NCI-H2107 (cell line): ENCODE measurements at places on chromosomes 7 and 10.

- no peak for DNase-seq
Measured at GRCh38 chr10:35928748-35929147, 286.7 kb upstream of the FZD8 start.

DNA sequence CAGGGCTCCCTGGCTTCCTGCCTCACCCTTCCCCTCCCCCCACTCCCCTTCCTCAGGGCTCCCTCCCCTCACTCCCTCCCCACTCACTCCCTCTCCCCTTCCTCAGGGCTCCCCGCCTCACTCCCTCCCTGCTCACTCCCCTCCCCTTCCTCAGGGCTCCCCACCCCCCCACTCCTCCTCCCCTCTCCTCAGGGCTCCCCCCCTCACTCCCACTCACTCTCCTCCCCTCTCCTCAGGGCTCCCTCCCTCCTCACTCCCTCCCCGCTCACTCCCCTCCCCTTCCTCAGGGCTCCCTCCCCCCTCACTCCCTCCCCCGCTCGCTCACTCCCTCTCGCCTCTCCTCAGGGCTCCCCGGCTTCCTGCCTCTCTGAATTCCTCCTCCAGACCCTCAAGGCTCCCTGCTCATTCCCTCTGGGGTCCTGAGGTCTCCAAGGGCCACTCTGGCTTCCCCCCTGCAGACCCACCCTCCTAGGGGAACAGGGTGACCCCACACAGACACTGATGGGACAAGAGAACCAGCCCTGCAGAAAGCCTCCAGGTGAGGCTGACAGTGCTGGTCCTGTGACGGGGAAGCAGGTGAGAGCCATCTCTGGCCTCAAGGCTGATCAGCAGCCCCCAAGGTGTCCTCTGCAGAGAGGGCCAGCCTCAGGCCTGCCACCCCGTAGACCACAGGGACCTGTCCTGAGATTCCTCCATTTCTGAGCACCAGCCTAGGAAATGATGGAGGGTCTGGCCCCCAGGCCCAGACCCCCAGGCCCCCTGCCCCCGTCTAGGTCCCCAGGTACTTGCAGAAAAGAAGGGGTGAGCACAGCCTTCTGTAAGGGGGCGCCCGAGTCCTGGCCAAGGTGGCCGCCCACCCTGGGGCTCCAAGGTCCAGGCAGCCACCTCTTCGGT lies 47.2 kb downstream of the PWWP2B start:
- no peak for DNase-seq

- DNase-seq, result no peak
Measured at GRCh38 chr7:132410385-132410784, 165.9 kb downstream of the PLXNA4 start.

DNA sequence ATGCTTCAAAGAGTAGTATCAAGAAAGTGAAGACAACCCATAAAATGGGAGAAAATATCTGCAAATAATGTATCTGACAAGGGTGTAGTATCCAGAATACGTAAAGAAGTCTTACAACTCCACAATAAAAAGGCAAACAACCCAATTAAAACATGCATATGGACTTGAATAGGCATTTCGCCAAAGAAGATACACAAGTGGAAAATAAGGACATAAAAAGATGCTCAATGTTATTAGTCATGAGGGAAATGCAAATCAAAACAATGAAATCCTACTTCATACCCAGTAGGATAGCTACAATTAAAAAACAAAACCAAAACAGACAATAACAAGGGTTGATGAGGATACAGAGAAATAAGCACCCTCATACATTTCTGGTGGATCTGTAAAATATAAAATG lies 79.2 kb downstream of the NUDCD3 start:
- DNase-seq, result no peak

DNA sequence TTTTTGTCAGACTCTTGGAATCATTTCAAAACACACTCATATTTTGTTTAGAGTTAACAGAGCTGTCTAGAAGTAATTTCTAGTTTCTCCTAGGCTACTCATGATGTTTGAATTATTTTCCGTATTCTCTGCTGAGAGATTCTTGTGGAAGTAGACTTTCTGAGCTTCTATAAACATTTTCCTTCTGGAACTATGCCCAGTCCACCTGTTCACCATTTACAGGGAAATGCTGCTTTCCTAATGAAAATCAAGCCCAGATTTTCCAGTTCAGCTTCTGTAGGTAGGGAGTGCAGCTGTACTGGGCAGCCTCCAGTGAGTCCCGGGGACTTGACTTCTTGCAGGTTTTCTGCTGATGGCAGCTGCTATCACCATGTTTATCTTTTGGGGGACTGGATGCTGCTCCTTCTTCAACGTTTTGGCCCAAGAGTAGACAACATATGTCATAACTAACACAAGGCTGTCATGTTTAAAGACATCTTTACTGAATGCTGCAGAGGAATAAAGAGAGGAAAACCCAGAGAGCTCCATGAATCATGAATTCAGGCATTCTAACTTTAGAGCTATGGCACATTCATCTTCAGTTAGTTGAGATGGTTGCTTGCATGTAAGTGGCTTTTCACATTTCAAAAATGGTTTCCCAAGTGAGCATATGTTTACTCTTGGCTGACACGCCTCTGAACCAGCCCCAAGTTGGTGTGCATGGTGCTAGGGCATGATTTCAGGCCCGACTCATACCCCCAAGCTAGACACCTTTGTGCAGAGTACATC lies 85.6 kb downstream of the SDK1 start:
- no peak for DNase-seq

- no peak for DNase-seq
Measured at GRCh38 chr7:5766321-5766761, 15.1 kb downstream of the RNF216 start.

DNA sequence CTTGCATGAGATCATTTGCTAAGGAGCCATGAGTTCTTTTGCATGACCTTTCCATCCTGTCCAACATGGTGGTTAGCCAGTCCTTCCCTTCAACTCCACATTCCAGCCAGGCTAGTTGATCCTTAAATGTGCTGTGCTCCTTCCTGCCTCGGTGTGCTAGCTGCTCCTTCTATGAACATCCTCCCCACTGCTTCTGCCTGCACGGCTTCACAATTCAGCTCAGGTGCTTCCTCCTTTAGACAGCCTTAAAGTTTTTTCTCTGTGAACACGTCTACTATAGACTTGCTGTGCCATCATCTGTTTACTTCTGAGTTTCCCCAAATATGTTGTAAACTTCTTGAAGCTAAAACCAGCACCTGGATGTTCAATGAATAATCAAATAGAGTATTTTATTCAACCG lies 95.5 kb downstream of the OTUD1 start:
- DNase-seq, result no peak
